Panc1 (cell line): ENCODE measurements at places on chromosomes 11 and 22. TPM values are rescaled to one million over a fixed set of nuclear protein-coding genes. Genes with fewer than 3 reads are reported as not detected.

DNA sequence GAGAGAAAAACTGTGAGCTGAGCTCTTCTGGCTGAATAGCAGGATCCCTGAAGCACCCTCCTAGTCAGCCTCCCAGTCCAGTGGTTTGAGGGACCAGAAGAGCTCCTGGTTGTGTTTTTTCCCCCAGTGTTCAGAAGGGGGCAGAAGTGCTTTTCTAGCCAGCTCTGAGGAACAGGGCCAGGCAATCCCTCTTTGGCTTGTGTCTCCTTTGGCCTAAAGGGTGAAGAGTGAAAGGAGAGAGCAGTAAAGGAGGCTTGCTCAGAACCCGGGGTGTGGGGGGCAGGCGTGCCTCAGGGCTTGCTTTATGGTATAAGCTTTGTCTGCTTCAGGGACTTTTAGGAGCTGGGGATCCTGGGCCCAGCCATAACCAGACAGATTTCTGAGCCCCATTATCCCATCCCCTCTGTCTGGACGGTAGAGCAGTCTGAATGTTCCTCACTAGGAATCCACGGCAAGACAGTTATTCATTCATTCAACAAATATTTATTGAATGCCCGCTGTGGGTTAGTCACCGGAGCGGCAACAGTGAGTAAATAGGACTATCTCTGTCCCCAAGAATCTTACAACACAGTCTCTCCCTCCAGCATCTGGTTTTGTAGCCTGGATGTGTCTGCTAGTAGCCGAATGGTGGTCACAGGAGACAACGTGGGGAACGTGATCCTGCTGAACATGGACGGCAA lies 14.5 kb downstream of the ACP2 start:
- peak overlapping the region; percentile 22 for H3K4me3 ChIP-seq
- peak; percentile 86 for DNase-seq
- peaks cover 20% of the 10 kb centered on the region for H3K4me1 ChIP-seq
- no peaks in the 10 kb centered on the region for H3K27me3 ChIP-seq
- H3K36me3 ChIP-seq: no peaks in the 10 kb centered on the region
- peak overlapping the region; percentile 83 for H3K27ac ChIP-seq

GRCh38 chr11:88352139-88352538 lies 14.6 kb upstream of the CTSC start:
- H3K36me3 ChIP-seq: no peaks in the 10 kb centered on the region
- no peak overlapping the region for H3K27ac ChIP-seq
- no peak for DNase-seq
- H3K27me3 ChIP-seq: no peaks in the 10 kb centered on the region
- no peaks in the 10 kb centered on the region for H3K4me1 ChIP-seq

- no peak for DNase-seq
- peaks cover 25% of the 10 kb centered on the region for H3K27me3 ChIP-seq
- H3K36me3 ChIP-seq: no peaks in the 10 kb centered on the region
- no peak overlapping the region for H3K27ac ChIP-seq
Measured at GRCh38 chr11:125179346-125179745, 14.8 kb downstream of the PKNOX2 start.

DNA sequence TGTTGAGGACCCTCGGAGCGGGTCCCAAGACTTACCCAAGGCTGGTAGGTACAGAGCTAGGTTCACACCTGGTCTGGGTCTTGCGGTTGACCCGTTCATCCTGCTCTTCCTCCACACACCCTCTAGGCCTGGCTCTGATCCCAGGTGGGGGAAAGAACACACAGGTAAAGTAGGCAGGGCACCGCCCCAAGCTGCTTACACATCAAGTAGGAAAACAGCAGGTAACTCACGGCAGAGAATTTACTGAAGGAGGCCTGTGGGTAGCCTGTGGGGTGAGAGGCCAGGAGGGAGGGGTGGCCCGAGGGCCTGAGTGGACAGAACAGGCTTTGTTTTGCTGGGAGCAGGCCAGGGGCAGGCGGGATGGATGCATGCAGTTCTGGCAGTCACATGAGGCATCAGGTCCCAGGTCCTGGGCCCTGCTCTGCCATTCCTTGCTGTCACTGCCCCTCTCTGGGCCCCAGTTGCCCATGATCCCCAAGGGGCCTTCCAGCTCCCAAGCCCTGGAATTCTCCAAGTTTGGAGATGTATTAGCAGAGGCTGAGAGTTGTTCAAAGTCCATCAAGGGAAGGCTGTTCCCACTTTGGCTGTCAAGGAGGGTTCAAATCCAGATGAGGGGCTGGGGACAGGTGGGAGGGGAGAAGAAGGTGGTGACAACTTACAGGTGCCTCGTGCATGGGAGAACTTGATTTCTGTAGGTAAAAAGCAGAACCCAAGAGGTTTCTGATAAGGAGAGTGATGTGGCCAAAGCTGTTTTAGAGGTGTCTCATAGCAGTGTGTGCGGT lies 5.7 kb downstream of the TSKU start:
- no peak overlapping the region for H3K4me3 ChIP-seq
- no peaks in the 10 kb centered on the region for H3K27me3 ChIP-seq
- H3K27ac ChIP-seq: no peak overlapping the region
- H3K36me3 ChIP-seq: no peaks in the 10 kb centered on the region
- peaks cover 32% of the 10 kb centered on the region for H3K4me1 ChIP-seq

GRCh38 chr11:62144641-62145255 lies 20.9 kb downstream of the INCENP start:
- H3K27me3 ChIP-seq: no peaks in the 10 kb centered on the region
- no peak overlapping the region for H3K4me3 ChIP-seq
- DNase-seq: no peak
- H3K4me1 ChIP-seq: no peaks in the 10 kb centered on the region
- H3K36me3 ChIP-seq: peaks cover 6% of the 10 kb centered on the region
- H3K27ac ChIP-seq: no peak overlapping the region

- no peaks in the 10 kb centered on the region for H3K36me3 ChIP-seq
- no peaks in the 10 kb centered on the region for H3K4me1 ChIP-seq
- no peak for DNase-seq
Measured at GRCh38 chr11:111308140-111308539, 9.8 kb downstream of the POU2AF3 start.

DNA sequence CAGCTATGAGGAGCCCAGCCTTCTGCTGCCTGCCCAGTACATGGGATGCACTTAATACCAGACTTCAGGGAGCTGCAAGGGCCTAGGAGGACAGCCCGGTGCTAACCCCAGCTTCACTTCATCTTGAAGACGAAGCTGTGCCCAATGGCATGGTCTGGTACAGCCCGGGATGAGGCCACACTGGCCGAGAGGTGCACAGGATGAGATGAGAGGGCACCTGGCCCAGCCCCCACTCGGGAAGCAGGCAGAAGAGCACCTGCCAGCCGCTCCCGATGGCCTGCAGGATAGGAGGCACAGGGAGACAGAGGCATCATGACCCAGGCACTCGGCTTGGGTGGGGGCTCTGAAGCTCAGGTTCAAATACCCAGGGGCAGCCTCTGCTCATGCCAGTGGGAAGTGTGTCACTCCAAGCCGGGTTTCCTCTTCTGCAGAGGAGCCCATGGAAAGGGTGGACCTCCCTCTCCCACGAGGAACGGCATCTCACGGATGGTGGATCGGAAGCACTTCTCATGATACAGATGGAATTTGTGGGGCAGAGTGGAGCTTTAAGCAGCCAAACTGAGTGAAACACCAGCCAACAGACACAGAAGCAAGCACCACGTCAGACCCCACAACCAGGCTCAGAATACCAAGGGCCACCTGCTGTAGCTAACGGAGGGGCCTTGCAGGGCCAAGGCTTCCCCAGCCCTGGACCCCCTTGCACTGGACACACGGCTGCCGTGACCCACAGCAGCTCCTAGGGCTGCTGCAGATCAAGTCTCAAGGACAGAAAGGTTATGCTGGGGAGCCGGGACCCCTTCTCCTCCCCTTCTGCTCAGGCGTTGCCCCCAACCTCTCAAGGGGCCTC lies 875.2 kb downstream of the BRD1 start:
- no peak overlapping the region for H3K27ac ChIP-seq
- no peak overlapping the region for H3K4me3 ChIP-seq
- no peaks in the 10 kb centered on the region for H3K4me1 ChIP-seq
- H3K36me3 ChIP-seq: no peaks in the 10 kb centered on the region
- DNase-seq: no peak

GRCh38 chr11:67355794-67356386 lies 2.5 kb upstream of the POLD4 start:
- H3K27ac ChIP-seq: peak overlapping the region; percentile 94
- no peaks in the 10 kb centered on the region for H3K36me3 ChIP-seq
- peaks cover 63% of the 10 kb centered on the region for H3K4me1 ChIP-seq
- no peak for DNase-seq

DNA sequence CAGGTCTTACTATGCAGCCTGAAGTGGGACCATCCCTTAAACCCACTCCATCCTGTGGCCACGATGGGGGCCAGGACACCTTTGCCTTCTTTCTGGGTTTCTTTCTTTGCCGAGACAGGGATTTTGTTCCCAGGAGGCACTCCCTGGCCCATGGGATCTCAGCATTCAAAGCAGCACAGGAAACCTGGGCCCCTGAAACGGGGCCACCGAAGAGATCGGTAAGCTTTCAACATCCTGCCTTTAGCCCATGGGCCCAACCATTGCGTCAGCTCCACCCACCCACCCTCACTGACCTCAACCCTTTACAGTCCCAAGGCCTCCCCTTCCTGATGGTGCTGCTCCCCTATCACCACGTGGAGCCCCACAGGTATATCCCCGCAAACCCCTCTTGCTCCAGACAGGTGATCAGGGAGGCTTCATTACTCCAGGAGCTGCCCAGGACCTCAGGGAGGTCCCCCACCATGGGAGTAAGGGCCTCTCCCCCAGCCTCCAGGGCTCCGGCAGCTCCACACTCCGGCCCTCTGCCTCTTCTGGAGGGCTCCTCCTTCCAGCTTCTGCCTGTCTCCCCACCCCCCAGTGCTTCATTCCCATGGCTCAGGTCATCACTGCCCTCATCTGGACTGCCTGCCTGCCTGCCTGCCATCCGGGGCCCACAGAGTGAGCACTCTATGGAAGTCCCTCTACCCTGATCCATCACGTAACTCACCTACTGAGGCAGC lies 42.0 kb upstream of the TUB start:
- no peak for DNase-seq
- no peak overlapping the region for H3K27ac ChIP-seq
- no peaks in the 10 kb centered on the region for H3K27me3 ChIP-seq
- no peaks in the 10 kb centered on the region for H3K4me1 ChIP-seq

DNA sequence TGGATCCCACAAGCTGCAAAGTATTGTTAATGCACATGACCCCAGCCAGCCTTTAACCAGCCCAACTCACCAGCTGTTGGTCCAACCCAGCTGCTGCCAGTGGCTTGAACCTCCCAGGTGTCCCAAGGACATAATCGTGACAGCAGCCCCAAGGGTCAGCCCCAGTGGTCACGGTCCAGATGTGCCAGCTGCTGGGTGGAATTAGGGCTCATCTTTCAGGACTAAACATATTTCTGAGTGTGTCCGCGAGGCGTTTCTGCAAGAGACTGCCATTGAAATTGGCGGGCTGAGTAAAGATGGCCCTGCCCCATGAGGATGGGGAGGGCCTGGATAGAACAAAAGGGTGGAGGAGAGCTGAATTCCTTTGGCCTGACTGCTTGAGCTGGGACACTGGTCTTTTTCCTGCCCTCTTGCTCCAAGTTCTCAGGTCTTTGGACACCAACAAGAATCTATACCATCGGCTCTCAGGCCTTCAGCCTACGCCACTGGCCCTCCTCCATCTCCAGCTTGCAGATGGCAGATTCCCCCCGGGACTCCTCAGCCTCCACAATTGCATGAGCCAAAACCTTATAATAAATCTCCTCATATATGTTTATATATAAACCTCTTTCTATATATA lies 240.2 kb downstream of the MN1 start:
- H3K4me3 ChIP-seq: no peak overlapping the region
- no peaks in the 10 kb centered on the region for H3K27me3 ChIP-seq
- DNase-seq: no peak
- H3K4me1 ChIP-seq: no peaks in the 10 kb centered on the region
- H3K36me3 ChIP-seq: no peaks in the 10 kb centered on the region

DNA sequence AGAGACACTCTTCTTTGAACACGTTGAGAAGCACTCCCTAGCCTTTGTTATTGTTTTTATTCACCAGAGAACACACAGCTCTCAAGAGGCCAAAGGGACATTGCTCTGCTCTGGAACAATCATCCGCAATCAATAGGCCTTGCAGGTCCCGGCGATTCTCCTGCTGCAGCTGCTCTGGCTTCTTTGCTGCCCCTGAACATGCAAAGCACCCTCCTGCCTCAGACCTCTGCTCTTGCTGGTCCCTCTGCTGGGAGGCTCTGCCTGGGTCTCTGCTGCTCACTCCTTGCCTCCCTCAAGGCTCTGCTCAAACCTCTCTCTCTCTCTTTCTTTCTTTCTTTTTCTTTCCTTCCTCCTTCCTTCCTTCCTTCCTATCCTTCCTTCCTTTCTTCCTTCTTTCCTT lies 232.7 kb downstream of the DSCAML1 start:
- no peak overlapping the region for H3K4me3 ChIP-seq
- H3K27me3 ChIP-seq: no peaks in the 10 kb centered on the region; the same call in 1 of the 2 replicates
- no peaks in the 10 kb centered on the region for H3K4me1 ChIP-seq
- no peak overlapping the region for H3K27ac ChIP-seq
- no peaks in the 10 kb centered on the region for H3K36me3 ChIP-seq

DNA sequence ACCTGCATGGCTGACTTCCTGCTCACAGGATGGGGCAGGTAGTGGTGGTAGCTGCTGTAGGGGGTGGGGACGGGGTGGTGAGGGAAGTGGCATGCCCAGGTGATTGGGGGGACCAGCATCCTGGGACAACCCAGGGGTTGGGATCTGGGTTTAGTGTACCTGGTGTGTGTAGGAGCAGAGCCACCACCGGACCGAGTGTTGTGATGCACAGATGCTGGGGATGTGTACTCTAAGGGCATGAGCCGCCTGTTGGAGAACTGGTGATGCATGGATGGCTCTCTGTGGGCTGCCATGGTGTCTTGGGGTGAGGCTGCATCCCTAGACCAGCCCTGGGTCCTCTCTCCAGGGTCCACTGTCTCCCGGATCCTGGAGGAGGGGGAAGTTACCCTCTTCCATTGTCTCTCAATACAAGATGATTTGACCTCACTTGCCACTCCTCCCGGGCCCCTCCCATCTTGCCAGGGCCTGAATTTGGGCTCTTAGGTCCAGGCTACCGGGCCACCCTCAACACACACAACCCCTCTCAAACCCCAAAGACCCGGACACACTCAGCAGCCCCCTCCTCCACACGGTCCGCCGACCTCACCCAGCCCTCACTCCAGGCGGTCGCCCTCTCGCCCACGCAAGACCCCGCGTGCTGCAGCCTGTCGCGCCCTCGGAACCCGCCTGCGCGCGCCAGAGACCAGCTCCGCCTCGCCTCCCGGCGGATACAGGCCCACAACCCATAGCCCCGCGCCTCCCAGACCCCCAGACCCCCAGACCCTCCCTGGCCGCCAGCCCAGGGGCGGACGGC lies 619 bp downstream of the LRRC75B start:
- peak overlapping the region; percentile 48 for H3K4me3 ChIP-seq
- H3K27ac ChIP-seq: no peak overlapping the region
- H3K4me1 ChIP-seq: peaks cover 4% of the 10 kb centered on the region; the same call in 1 of the 2 replicates
- no peaks in the 10 kb centered on the region for H3K27me3 ChIP-seq
- no peaks in the 10 kb centered on the region for H3K36me3 ChIP-seq
- no peak for DNase-seq

Gene P4HA3
- total RNA-seq: 1.3 TPM

Gene ISX
- not detected for total RNA-seq

Gene OR10D3
- total RNA-seq: not detected

Gene MIOX
- 0.23 TPM for total RNA-seq

Gene PAMR1
- total RNA-seq: 0.13 TPM

Gene PRG3
- not detected for total RNA-seq

Gene DDTL
- total RNA-seq: not detected

Gene B4GALNT4
- total RNA-seq: 122 TPM

Gene OR56A3
- total RNA-seq: not detected

Gene NPAS4
- 0.08 TPM for total RNA-seq
